ENCODE measurements at places on chromosomes 3 and 15. TPM values are rescaled to one million over a fixed set of nuclear protein-coding genes. Genes with fewer than 3 reads are reported as not detected.

DNA sequence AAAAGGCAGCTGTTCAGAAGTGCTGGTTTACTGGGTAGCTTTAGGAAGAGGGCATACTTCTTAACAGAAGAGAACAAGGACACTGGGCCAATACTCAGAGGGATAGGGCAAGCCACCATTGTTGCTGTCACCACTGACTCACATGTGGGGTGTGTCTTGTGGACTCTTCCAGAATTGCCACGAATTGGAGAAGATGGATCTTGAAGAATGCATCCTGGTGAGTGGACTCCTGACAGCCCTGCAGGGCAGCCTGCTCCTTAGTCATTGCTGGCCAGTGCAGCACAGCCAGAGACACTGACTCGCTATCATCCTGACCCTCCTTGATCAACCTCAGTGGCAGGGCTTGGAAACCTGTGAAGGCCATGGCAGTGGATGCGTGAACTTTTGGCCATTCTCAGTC is 62.3 kb downstream of the UBP1 start:
- no peak for DNase-seq

DNA sequence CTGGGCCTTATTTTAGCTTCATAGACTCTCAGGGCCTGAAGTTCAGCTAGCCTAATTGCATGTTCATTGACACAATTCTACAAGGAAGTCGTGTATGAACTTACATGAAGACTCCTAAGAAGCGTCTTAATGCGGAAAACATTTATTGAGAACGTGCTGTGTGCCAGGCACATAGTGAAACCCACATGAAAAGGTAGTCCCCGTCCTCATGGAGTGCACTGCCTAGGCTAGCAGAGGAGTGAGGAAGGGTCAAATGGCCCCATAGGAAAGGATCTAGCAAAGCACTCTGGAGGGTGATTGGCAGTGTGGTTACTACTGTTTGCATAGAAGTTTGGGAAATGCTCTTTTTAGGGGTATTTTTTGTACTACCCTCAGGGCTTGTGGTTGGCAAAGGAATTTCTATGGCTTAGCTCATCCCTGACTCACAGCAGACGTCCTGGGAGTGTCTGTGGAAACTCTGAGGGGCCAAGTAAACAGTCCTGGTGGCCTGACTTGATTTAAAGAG is 854 bp upstream of the NPTN start:
- peak; percentile 59 for DNase-seq

GRCh38 chr3:54515441-54516213 is 393.3 kb downstream of the CACNA2D3 start:
- DNase-seq: peak; percentile 15

TNK2 gene
- 110 TPM for total RNA-seq

SNX4 gene
- total RNA-seq: 45.3 TPM

DNA sequence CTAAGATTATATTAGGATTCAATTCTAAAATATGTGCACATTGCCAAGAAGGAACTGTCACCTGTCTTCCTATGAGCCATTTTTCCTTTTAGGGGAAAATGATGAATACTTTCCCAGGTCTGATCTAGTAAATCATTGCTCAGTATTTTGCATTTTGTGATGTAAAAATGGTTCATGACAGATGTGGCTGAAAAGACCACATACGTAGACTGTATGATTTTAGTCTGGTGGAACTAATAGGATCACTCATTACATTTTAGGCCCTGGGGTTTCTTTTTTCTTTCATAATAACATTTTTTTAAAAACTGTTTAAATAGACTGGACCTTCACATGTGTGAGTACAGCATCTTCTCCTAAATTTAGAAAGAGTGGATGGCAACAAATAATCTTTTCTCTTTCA is 201.7 kb upstream of the MLF1 start:
- DNase-seq: no peak

DNA sequence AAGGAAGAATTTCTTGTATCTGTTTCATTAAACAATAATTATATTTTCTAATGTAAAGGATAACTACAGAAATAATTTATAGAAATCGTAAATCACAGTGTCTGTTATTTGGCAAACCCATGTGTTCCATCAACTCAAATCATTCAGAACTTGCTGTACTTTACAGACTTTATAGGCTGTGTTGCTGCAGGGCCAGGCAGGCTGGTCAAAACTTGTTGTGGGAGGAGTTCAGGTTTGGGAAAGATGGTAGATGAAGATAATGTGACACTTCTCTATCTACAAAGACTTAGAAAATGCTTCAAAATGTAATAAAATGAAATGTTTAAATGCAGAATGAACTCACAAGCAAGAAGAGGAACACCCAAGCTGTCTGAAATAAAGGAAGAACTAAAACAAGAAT is 183.4 kb downstream of the SEMA6D start:
- no peak for DNase-seq

RASGRF1 gene
- total RNA-seq: not detected

DNA sequence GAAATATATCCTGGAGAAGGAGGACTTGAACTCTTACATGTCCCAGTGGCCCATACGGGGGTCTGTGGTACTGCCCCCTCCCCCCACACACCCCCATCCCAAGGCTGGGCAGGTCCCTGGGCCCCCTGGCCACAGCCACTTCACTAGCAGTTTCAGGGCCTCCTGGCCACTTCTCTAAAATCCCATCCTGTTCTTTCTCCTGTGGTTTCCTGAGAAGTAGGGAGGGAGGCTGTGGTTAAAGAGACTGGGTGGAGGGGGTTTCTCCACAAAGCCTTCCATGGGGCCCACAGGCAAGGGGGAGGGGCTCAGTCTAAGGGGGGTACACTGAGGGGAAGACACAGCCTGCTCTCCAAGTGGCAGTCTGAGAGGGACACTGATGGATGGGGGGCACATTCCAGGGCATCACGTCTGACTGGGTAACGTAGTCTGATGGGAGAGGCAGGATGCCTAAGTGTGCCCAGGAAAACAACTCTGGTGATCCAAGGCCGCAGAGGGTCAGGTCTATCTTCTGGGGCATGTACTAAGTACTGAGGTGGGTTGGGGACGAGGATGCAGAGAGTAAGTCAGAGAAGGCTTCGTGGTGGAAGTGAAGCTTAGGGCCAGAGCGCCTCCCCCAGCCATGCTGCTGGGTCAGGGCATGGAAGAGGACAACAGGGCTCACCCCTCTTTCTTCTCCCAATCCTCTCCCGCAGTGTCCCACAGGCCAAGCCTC is 48.0 kb upstream of the C15orf39 start:
- DNase-seq: no peak

ZNF662 gene
- total RNA-seq: 0.12 TPM

DNA sequence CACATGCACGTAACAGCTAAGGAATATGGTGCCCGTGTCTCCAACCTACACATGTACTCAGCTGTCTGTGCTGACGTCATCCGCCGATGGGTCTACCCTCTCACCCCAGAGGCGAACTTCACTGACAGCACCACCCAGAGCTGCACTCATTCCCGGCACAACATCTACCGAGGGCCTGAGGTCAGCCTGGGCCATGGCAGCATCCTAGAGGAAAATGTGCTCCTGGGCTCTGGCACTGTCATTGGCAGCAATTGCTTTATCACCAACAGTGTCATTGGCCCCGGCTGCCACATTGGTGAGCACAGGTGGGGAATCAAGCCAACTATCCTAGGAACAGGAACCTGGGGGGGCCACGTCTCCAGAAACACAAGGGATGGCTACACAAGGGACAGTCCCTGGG is 5.3 kb downstream of the EIF2B5 start:
- DNase-seq: no peak

GRCh38 chr3:183489455-183490210 is 61.2 kb upstream of the MCF2L2 start:
- DNase-seq: no peak

DNA sequence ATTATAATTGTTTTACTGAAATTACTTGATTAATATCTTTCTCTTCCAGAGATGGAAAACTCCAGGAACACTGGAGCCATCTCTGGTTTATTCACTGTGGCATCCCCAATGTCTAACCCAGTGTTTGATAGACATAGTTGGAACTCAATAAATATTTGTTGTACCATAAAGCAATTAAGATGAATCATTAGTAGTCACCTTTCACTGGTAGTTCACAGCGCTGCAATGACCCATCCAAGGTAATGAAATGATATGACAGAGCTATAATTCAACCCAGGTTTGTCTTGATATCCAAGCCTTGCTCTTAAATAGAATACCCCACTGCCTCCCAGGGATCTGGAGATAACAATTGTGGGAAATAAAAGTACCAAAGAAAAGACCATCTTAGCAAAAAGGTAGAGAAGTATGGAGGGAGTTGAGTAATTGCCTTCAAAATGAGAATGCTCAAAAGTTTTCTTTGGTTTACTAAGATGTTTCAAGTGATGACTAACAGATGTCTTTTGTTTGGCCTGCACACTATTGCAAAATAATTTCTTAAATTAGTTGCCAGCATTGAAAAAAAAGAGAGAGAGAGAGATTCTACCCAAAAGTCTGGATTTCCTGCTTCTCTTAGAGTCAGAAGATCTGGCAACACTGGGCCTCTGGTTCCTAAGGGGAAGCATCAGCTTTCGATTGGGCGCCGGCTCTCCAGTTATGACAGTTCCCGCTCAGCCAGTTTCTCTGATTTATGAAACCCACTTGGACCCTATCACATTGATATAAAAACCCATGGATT is 348.5 kb downstream of the ERC2 start:
- DNase-seq: no peak

- DNase-seq: no peak
Observed at GRCh38 chr15:62883938-62884479, 158.5 kb upstream of the TPM1 start.

TF gene
- total RNA-seq: 0.02 TPM

DNA sequence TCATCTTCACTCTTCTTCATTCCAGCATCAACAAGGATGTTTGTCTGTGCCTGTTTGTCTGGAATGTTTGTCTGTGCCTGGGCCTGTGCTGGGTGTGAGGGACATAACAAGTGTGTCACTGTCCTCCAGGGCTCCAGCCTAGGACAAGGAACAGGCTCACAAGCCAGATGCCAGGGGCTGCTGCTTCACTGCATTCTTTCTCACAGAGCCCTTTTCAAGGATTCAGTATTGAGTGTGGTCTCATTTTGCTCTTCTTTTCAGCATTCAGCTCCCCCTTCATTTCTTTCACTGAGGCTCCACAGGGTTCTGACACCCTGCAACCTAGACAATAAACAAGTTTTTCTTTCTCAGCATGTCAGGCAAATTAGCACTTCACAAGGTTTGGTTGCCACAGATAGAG is 43.6 kb upstream of the KY start:
- DNase-seq: no peak

GRCh38 chr3:68953816-68954444 is 21.6 kb upstream of the TAFA4 start:
- DNase-seq: no peak

DNA sequence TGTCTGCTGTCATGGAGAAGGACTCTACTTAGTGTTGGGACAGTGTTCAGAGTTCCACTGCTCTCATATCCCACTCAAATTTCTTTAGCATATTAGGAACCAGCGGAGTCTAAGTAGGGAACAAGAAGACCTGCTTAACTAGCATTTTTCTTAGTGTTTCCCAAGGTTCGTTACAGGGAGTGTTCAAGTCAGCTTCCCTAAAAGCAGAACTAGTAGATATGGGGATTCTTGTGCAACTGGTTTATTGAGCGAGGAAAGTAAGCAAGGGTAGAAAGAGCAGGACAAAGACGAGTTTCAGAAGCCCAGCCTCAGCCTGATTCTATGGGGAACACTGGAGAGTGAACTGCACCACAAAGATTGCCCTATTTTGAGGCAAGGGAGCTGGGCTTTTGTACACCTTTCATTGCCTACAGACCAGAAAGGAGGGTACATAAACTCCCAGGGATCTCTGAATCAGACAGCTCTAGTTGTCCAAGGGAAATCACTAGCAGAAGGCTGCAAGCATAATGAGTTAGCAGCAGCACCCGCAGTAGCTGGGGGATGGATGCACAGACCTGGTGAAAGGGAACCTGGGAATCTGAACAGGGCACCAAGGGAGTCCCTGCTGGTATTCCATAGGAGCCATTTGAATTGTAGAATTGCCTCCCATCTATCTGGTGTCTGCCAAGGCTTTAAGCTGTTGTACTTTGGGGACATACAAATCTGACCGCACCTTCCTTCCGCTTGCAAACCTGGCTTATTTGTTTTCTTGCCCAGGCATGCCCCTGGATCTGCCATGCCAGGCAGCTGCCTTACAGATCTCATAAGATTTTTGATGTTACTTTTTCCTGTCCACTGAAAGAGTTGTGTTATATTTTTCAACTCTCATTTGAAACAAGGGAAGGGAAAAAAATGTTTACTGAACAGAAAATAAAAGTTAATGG is 15.1 kb downstream of the CMTM7 start:
- no peak for DNase-seq

- DNase-seq: no peak
Observed at GRCh38 chr3:149373235-149374125, 4.0 kb downstream of the TM4SF1 start.

COMMD2 gene
- 44.2 TPM for total RNA-seq

DNA sequence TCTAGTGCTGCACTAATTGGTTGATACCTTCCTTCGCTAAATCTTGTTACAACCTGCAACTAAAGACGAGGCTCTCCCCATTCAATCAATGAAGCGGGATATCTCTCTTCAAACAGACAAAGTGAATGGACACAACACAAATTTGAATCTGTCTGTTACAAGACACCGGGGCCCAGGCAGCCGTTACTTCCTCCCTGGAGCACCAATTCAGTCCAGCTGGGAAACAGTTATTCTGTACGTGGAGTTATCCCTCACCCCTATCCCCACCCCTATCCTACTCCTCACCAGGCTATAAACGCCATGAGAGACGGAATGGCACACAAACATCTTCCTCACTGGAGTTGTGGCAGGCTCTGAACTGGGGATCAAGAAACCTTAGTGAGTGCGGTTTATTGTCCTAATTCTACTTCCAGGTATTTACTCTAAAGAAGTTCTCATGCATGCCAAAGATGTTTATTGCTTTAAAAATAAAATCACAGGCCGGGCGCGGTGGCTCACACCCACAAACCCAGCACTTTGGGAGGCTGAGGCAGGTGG is 181.8 kb downstream of the FOXP1 start:
- DNase-seq: no peak

DNA sequence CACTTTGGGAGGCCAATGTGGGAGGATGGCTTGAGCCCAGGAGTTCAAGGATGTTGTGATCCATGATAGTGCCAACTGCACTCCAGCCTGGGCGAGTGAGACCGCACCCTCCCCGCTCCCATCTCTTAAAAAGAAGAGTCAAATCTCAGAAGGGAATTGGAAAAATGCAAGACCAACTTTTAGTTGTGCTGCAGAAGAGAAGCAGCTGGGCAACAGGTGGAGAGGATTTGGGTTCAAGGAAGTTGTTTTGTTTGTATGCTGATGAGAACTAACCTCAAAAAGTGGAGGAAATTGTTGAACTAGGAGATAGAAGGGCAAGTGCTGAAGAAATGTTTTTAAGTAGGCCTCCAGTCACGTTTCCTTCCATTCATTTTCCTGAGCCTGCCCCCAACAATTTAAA is 12.8 kb upstream of the PDCD7 start:
- DNase-seq: no peak

DNA sequence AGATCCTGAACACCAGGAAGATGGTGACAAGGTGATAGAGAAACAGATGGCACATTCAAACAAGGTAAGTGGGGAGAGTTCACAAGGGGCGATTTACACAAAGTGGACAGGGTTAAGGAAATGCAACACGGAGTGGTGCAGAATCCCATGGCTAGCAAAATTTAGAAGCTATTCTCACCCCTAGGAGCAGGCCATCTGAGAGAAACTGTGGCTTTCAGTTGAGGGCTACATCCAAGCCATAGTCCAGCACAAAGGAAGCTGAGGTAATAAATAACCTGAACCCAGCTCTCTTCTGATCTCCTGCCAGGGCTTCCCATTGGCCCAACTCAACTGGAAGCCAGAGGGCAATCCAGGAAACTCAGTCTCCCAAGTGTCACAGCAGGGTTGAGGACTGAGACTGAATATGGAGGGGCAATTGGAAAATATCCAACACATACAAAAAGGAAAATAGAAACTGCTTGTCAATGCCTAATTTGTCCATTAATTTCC is 1.2 kb upstream of the ZNF445 start:
- no peak for DNase-seq
